ENCODE measurements at places on chromosomes 6 and 20. TPM values are rescaled to one million over a fixed set of nuclear protein-coding genes. Genes with fewer than 3 reads are reported as not detected.

CDKAL1 gene
- total RNA-seq, result 22.4 TPM

ULBP2 gene
- total RNA-seq, result 0.69 TPM

PLA2G7 gene
- total RNA-seq, result under 0.01 TPM

LAMA5 gene
- 4.0 TPM for total RNA-seq

OR12D3 gene
- total RNA-seq, result not detected

MRPS10 gene
- 68.5 TPM for total RNA-seq

SGK2 gene
- 0.46 TPM for total RNA-seq

TREM1 gene
- not detected for total RNA-seq

DDO gene
- not detected for total RNA-seq

HSPA12B gene
- not detected for total RNA-seq

HLA-G gene
- total RNA-seq, result 1.0 TPM

CFAP61 gene
- total RNA-seq, result 1.1 TPM

GHRH gene
- total RNA-seq, result not detected

MUCL3 gene
- total RNA-seq, result not detected

HELZ2 gene
- 424 TPM for total RNA-seq

HRH3 gene
- total RNA-seq, result not detected

All from melanocyte of skin (primary cell).